EH (cell line): ENCODE measurements at places on chromosomes 5 and 9.

- DNase-seq: no peak
These were observed 165.8 kb upstream of the CDH6 start for GRCh38 chr5:31027721-31028120.

- DNase-seq: no peak
These were observed 1676.7 kb upstream of the CDH9 start for GRCh38 chr5:28714907-28715698.

DNA sequence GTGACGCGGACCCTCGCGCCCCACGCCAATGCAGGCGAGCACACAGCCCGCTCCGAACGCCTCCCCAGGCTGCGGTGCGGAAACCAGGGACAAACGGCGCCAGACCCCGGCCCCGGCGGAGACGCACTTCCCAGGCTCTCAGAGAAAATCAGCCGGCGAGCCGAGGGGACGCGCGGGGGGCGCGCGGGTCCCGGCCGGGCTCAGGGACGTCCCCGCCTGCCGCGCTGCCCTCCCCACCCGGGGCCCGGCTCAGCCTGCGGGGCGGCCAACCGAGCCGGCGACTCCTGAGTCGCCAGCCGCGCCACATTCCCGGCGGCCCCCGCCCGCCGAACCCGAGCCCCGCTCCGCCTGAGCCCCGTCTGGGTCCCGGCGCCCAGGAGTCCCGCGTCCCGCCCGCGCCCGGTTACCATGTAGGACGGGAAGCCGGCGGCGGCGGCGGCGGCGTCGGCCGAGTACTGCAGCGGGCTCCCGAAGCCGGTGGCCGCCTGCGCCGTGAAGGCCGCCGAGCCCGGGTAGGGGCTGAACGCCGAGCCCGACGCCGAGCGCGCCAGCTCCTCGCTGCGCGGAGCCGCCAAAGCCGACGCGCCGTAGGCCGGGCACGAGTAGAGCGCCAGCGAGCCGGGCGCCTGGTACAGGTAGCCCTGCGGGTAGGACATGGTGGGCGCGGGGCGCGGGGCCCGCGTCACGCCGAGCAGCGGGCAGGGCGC, 566 bp downstream of the IRX2 start:
- DNase-seq: peak; percentile 48

DNA sequence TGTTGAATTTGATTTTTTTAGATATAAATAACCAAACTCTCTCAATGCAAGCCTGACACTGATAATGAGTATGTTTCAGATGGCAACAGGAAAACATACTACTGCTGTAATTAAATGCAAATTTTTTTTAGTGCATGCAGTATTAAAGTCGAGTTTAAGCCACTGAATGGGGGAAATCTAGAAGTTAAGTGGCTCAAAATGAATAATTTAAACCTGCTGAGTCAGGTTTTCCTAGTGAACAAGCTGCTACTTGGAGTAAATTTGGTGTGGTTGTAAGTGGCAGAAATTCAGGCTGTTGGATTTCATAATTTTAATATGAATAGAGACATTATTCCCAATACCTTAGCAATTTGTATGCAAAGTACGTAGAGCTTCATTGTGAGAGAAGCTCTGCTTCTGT, 121.8 kb downstream of the SLF1 start:
- no peak for DNase-seq

DNA sequence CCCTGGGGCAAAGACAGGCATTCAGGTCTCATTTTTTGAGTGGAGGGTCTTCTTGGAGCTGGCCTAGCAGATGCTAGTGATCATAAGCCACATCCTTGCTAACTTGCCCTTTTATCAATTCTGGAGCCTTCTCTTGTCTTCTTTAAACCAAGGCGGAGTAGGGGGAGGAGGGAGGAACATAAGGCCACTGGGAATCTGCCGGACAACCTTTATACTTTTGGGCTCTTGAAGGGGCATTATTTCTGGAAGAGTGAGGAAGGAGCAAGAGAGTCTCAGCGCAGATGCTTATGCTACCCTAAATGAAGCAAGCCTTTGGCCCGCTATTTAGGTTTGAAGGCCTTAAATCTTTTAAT, 2.0 kb downstream of the TMEFF1 start:
- DNase-seq: no peak

DNA sequence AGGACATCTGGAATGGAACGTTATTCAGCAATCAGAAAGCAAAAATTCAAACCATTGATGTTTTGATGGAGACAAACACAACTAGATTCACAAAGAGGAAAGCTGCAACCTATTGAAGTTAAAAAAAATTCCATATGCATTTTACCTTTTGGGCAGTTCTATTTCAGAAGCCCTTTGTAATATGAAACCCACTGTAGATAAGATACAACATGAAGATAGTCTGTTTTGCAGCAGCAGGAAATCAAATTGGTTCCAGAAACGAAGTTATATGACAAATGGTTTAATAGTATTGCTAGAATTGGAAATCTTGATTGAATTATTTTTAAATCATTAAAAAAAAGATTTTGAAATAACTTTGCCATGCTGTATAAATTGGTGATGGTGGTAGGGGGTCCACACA, 872 bp downstream of the LIX1 start:
- DNase-seq: no peak

GRCh38 chr5:149485655-149486615, 65.3 kb downstream of the CSNK1A1 start:
- peak; percentile 100 for DNase-seq

GRCh38 chr5:149794041-149794440, 63.9 kb downstream of the PPARGC1B start:
- no peak for DNase-seq

DNA sequence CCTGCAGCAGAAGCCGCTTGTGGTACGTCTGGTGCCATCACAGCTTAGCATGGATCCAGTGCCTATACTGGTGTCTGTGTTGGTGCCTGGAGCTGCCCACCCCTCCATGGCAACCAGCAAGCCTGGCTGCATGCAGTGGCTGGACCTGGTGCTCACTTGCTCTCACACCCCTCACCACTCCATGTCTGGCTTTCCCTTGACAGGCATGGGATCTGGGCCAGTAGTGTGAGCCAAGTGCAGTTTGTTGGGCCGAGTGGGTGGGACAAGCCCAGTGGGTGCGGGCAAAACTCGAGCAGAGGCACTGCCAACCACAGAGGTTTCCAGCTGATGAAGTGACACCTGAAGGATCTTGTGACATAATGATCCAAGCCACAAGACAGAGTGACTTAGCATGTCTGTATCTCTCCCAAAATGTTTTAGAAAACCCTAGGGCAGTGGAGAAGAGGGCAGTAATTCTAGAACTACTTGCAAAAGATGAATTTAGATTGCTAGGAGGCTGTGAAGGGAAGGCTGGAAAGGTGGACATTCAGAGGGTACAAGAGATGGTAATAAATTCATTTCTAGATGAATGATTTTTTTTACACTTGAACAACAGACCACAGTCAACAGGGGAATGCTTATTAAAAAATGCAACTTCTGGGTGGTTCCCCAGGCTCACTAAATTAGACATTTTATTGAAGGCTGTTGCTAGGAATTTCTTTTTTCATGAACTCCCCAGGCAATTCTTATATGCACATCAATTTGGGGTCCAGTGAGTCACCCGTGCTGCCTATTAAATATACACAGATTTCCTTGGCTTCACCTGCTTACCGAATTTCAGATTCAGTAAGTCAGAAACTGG, 660.3 kb downstream of the TLR4 start:
- DNase-seq: no peak
